CD8-positive, alpha-beta memory T cell (primary cell): ENCODE measurements at places on chromosomes 5 and 9. TPM values are rescaled to one million over a fixed set of nuclear protein-coding genes. Genes with fewer than 3 reads are reported as not detected.

DNA sequence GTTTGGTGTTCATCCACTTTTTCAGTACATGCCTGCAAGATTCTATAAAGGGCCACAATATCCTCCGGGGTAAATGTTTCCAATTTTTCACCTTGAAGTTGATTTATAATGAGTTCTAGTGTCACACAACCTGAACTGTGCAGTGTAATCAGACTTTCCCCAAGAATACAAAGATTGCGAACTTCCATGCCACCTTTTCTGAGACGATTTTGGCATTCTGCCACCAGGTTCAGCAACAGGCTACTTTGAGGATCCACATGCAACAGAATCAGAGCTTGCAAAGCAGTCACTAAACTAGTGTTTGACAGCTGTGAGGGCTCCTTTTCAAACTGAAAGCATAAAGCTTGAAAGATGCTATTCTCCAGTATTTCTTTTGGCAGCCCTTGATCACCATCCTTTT is 1.6 kb downstream of the FASTKD3 start:
- no peaks in the 10 kb centered on the region for H3K27me3 ChIP-seq
- H3K4me3 ChIP-seq: no peak overlapping the region
- peaks cover 36% of the 10 kb centered on the region for H3K4me1 ChIP-seq
- no peaks in the 10 kb centered on the region for H3K36me3 ChIP-seq
- H3K27ac ChIP-seq: no peak overlapping the region

- H3K27ac ChIP-seq: no peak overlapping the region
- peaks cover 10% of the 10 kb centered on the region for H3K36me3 ChIP-seq
- H3K4me3 ChIP-seq: no peak overlapping the region
- no peak for DNase-seq
- no peaks in the 10 kb centered on the region for H3K27me3 ChIP-seq
- no peaks in the 10 kb centered on the region for H3K4me1 ChIP-seq
Observed at GRCh38 chr5:1460054-1460682, 14.9 kb upstream of the SLC6A3 start.

ANKRD31 gene
- total RNA-seq: 0.66 TPM

CYLC2 gene
- not detected for total RNA-seq

GRCh38 chr5:15693933-15694332 is 194.0 kb downstream of the FBXL7 start:
- H3K27ac ChIP-seq: no peak overlapping the region
- no peaks in the 10 kb centered on the region for H3K4me1 ChIP-seq
- no peaks in the 10 kb centered on the region for H3K36me3 ChIP-seq
- no peak overlapping the region for H3K4me3 ChIP-seq
- DNase-seq: no peak

GRCh38 chr9:93031629-93032430 is 26.7 kb upstream of the SUSD3 start:
- no peak for DNase-seq
- H3K27me3 ChIP-seq: no peaks in the 10 kb centered on the region
- peaks cover 45% of the 10 kb centered on the region for H3K36me3 ChIP-seq
- H3K4me3 ChIP-seq: no peak overlapping the region
- peaks cover 59% of the 10 kb centered on the region for H3K4me1 ChIP-seq

- no peaks in the 10 kb centered on the region for H3K36me3 ChIP-seq
- H3K4me1 ChIP-seq: peaks cover 23% of the 10 kb centered on the region
- peak overlapping the region; percentile 81 for H3K27ac ChIP-seq
- peak overlapping the region; percentile 74 for H3K4me3 ChIP-seq
Observed at GRCh38 chr9:136847826-136848392, 1.3 kb upstream of the PHPT1 start.

IGFBPL1 gene
- not detected for total RNA-seq

MYMK gene
- total RNA-seq: not detected

DNA sequence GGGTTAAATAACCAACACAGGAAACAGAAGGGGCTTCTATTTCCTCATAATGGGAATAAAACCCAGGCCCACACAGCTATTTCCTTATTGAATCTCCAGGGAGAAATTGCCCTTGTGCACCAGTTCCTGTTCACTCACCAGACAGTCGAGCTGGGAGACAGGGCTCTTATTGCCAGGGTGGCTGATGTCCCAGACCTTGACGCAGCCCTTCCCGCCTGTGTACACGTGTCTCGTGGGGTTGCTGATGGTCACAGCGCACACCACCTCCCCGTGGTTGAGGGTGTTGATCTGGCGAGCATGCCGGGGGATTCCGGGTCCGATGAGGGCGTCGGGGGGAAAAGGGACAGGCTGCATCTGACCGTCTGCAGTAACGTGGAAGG is 96.5 kb downstream of the TLE1 start:
- no peaks in the 10 kb centered on the region for H3K36me3 ChIP-seq
- no peaks in the 10 kb centered on the region for H3K27me3 ChIP-seq
- no peak overlapping the region for H3K4me3 ChIP-seq
- no peaks in the 10 kb centered on the region for H3K4me1 ChIP-seq
- DNase-seq: no peak

SCGB3A2 gene
- not detected for total RNA-seq

DNA sequence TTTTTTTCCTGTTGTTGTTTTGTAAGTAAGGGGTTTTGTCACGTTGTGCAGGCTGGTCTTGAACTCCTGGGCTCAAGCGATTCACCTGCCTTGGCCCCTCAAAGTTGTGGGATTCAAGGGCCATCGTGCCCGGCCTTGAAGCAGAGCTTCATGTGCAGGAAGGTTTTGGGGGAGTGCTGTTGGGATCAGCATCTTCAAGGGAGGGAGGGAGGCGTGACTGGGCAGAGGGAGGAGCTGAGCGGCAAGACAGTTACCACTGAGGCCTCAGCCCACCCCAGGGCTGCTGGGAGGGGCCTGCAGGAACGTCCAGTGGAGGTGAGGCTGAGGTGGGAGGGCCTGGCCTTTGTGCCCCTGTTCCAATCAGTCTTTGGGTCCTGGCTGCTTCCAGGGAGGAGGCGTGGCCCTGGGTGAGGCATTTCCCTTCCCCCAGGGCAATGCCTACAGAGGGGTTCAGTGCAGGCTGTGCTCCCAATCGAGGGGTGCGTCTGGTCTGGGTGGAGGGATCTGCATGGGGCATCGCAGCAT is 21.4 kb downstream of the OR2V1 start:
- H3K27me3 ChIP-seq: peaks cover 20% of the 10 kb centered on the region
- no peak overlapping the region for H3K27ac ChIP-seq
- H3K4me1 ChIP-seq: no peaks in the 10 kb centered on the region
- DNase-seq: no peak

GRCh38 chr5:84872768-84873167 is 488.1 kb upstream of the EDIL3 start:
- no peaks in the 10 kb centered on the region for H3K27me3 ChIP-seq
- H3K27ac ChIP-seq: no peak overlapping the region
- no peak overlapping the region for H3K4me3 ChIP-seq
- no peaks in the 10 kb centered on the region for H3K4me1 ChIP-seq
- DNase-seq: no peak

GRCh38 chr9:129317179-129318011 is 139.3 kb upstream of the IER5L start:
- H3K4me1 ChIP-seq: peaks cover 17% of the 10 kb centered on the region
- H3K27me3 ChIP-seq: no peaks in the 10 kb centered on the region
- DNase-seq: no peak
- H3K4me3 ChIP-seq: no peak overlapping the region
- H3K27ac ChIP-seq: no peak overlapping the region

GRCh38 chr5:107544476-107544875 is 126.3 kb downstream of the EFNA5 start:
- no peak overlapping the region for H3K27ac ChIP-seq
- no peak for DNase-seq
- H3K4me3 ChIP-seq: no peak overlapping the region
- H3K27me3 ChIP-seq: no peaks in the 10 kb centered on the region
- H3K4me1 ChIP-seq: no peaks in the 10 kb centered on the region

GRCh38 chr5:32388432-32389129 is 56.0 kb downstream of the ZFR start:
- no peaks in the 10 kb centered on the region for H3K27me3 ChIP-seq
- H3K4me1 ChIP-seq: no peaks in the 10 kb centered on the region
- H3K4me3 ChIP-seq: no peak overlapping the region
- H3K27ac ChIP-seq: no peak overlapping the region
- no peak for DNase-seq

DNA sequence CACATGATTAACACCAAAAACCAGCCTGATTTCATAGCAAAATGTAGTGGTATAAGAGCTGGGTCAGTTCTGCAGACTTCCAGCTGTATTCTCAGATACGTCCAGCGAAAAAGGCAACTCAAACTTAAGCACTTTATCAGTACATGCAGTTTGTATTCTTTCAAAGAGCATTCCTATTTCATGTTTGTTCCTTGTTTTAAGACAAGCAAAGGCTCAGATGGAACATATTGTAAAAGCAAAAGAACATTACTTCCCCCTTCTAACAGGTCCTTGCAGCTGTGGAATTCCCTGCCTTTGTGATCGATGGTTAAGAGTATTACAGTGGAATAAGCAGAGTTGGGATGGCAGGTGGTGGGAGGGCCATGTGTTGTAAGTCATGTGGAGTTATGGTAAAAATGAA is 86.3 kb upstream of the GRHPR start:
- H3K27ac ChIP-seq: no peak overlapping the region
- H3K4me3 ChIP-seq: no peak overlapping the region
- no peak for DNase-seq
- H3K27me3 ChIP-seq: no peaks in the 10 kb centered on the region

DNA sequence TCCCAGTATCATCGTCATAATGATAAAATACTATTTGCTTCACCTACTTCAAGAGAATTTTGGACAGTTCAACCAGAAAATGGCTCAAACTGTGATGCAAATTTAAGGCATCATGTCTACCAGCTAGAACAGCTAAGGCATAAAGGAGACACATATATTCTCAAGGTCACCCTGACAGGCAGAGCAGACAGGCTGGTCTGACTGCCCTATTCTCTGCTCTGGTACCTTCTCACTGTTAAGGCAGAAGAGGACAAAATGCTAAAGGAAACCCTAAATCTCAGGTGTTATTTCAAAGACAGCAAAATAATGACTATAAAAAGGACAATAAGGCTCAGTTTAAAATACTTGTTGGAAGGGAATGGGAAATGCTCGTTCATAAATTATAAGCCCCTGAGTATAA is 87.2 kb downstream of the MRPS27 start:
- peaks cover 36% of the 10 kb centered on the region for H3K4me1 ChIP-seq
- H3K36me3 ChIP-seq: no peaks in the 10 kb centered on the region
- H3K4me3 ChIP-seq: peak overlapping the region; percentile 19
- H3K27ac ChIP-seq: peak overlapping the region; percentile 39
- no peak for DNase-seq

DNA sequence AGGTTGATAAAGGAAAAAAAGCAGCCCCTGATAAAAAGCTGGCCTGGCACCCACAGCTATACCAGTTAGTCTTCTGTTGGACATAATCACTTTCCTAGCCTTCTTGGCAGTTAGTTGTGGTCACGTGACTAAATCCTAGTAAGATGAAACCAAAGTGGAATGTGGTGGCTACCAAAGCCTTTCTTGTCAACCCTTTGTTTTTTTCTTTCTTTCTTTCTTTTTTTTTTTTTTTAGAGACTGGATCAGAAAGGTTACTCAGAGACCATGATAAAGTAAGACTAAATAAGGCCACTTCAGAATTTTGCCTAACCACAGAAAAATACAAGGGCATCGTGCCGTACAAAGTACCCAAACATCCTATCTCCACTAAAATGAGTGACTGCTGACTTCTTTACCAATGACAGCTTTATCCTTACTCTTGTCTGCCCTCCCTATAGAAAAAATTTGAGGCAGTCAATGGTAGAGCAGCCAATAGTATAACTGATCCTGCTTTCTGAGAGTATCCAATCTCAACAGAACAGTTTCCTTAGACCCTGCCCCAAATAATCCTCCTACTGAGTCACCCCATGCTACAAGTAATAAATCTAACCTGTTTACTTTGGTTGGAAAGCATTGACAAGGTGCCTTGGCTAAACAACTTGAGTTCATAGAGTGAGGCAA is 14.2 kb upstream of the KIF27 start:
- H3K36me3 ChIP-seq: no peaks in the 10 kb centered on the region
- H3K27me3 ChIP-seq: no peaks in the 10 kb centered on the region
- no peak for DNase-seq
- no peak overlapping the region for H3K27ac ChIP-seq
- no peak overlapping the region for H3K4me3 ChIP-seq

SPATA31A1 gene
- not detected for total RNA-seq

GRCh38 chr5:73418244-73418691 is 30.3 kb downstream of the FOXD1 start:
- H3K36me3 ChIP-seq: no peaks in the 10 kb centered on the region
- no peak overlapping the region for H3K4me3 ChIP-seq
- no peak overlapping the region for H3K27ac ChIP-seq
- peaks cover 53% of the 10 kb centered on the region for H3K27me3 ChIP-seq
- H3K4me1 ChIP-seq: peaks cover 6% of the 10 kb centered on the region
- DNase-seq: no peak

GRCh38 chr9:87243602-87244001 is 254.1 kb upstream of the DAPK1 start:
- H3K4me3 ChIP-seq: no peak overlapping the region
- no peak overlapping the region for H3K27ac ChIP-seq
- DNase-seq: no peak
- no peaks in the 10 kb centered on the region for H3K27me3 ChIP-seq
- H3K4me1 ChIP-seq: no peaks in the 10 kb centered on the region

DNA sequence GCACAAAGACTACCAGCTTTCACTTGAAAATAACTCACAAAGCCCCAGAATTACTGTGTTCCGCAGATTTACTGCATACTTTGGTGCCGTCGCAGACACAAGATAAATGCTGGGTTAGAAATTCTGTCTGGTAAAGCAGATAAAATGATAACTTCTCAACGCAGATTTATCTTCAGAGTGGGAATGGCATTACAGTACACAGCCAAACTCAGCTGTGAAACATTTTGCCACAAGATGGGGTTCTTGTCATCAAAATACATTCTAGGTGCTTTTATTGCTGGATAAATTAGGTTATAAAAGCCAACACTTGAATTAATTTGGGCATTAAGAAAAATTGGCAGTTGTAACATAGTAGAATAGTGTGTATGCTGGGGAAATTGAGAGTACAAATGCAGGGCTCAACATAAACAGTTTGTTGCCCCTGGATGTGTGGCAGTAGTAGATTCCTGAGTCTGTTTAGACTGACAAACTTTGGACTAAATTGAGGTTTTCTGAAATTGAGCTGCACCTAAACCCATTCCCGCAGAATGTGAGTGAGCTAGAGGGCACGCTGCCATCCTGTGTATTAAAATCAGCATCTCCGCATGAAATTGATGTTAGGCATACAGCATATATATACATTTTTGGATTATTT is 61.1 kb downstream of the LMNB1 start:
- H3K4me3 ChIP-seq: no peak overlapping the region
- H3K36me3 ChIP-seq: no peaks in the 10 kb centered on the region
- DNase-seq: no peak
- H3K27ac ChIP-seq: no peak overlapping the region
- H3K4me1 ChIP-seq: no peaks in the 10 kb centered on the region

- H3K27ac ChIP-seq: peak overlapping the region; percentile 84
- no peaks in the 10 kb centered on the region for H3K36me3 ChIP-seq
- H3K27me3 ChIP-seq: no peaks in the 10 kb centered on the region
- no peak for DNase-seq
- H3K4me3 ChIP-seq: peak overlapping the region; percentile 82
- H3K4me1 ChIP-seq: peaks cover 20% of the 10 kb centered on the region
Observed at GRCh38 chr9:96567203-96567700, 52.4 kb downstream of the CDC14B start.

PCDHGA7 gene
- not detected for total RNA-seq
